ENCODE measurements at places on chromosomes 5 and 9.

GRCh38 chr9:121300283-121301119, 32.5 kb downstream of the GSN start:
- no peak for DNase-seq

GRCh38 chr5:127705120-127705892, 2.1 kb downstream of the CCDC192 start:
- peak; percentile 87 for DNase-seq

DNA sequence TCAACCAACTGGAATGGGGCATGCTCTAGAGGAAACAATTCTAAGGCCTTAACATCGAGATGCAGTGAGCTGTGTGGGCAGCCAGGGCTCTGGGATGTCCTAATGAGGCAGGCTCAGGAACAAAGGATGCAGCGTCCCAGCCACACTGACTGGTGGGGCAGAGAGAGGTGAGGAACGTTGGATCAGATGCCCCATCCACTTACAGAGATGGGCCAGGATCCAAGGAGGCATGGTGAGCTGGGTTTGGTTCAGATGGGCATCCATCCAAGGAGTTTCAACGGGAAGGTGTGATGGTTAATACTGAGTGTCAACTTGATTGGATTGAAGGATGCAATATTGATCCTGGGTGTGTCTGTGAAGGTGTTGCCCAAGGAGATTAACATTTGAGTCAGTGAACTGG, 15.5 kb upstream of the MARCHF6 start:
- no peak for DNase-seq

GRCh38 chr9:35664531-35665470, at the start of gene ARHGEF39:
TSS of gene ARHGEF39 (minus strand) at chr9:35665195. CDS start at chr9:35665169, 26 bp downstream.
- DNase-seq, result peak; percentile 66

DNA sequence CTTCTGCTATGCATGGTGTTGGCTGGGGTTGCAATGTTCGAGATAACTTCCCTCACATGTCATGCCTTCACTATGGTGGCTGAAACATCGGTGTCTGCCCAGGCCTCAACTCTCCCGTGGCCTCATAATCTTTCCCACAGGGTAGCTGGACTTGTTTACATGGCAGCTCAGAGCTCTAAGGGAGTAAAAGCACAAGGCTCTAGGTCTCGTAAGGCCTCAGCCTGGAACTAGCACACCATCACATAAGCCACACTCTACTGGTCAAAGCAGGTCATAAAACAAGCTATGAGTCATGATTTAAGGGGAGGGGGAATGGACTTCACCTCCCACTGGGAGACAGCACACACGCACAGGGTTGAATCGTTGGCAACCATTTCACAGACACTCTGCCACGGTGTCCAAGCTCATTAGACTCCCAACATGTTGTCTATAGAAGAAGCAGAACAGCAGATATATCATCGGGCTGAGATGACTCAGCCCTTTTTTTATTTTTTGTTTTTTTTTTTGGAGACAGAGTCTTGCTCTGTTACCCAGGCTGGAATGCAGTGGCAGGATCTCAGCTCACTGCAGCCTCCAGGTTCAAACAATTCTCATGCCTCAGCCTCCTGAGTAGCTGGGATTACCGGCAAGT, 66.8 kb upstream of the IL17B start:
- DNase-seq, result peak; percentile 89

- no peak for DNase-seq
Observed at GRCh38 chr5:164934039-164934438, 1428.6 kb downstream of the MAT2B start.

DNA sequence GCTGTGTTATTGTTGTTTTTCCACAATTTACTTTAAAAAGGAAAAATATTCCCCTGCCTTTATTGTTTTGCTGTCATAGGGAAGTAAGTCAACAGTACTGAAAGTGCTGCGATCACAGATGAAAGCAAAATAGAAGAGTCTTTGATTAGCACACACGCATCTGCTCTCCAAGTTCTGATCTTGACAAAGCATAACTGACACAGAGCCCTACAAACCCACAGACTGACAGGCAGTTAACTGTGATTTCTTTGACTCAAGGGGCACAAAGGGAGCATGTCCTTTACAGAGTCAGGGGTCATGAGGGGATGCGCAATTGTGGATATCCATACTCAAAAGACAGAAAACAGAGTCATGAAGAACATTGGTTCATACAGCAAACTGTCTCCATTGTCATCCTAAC, 123.7 kb downstream of the SNCAIP start:
- no peak for DNase-seq

- no peak for DNase-seq
Observed at GRCh38 chr9:83526211-83526610, 12.0 kb downstream of the FRMD3 start.

DNA sequence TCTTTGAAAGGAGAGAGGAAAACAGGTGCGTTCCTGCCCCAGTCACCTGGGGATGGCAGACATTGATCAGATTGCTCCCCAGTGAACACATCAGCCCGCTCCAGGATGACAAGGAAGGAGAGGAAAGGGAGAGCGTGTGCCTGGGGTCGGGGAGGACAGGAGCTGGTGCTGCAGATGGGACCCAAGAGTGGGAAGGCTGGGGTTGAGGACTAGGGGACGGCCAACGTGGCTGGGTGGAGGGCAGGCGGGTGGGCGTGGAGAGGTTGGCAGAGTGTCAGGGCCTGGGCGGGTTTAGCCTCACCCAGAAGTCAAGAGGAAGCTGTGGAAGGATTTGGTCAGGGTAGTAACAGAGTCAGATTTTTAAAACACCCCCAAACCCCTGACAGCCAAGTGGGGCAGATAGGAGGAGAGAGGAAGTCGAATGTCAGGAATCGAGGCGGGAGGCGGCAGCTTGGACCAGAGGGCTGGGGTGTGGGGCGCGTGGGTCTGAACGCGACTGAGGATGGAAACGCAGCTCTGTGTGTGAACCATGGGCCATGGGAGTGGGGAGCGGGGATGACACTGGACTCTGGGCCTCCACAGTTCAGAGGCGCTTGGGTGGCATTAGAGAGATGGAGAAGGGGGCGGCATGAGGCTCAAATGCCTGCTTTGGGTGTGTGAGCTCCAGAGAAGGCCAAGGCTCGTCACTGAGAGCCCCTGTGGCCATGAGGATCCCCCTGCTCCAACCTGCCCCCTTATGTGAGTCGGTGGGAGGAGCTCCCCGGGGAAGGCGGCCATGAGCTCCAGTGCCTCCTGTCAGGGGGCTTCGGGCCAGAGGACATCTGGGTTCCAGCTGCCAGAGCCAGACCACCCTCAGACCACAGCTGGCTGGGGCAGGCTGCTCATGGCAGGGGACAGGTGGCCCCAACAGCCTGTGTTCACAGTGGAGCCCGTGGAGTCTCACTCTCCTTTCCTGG, 24.6 kb downstream of the LAMC3 start:
- DNase-seq, result no peak

- DNase-seq, result no peak
Observed at GRCh38 chr5:139384591-139385051, 1.5 kb upstream of the SLC23A1 start.

DNA sequence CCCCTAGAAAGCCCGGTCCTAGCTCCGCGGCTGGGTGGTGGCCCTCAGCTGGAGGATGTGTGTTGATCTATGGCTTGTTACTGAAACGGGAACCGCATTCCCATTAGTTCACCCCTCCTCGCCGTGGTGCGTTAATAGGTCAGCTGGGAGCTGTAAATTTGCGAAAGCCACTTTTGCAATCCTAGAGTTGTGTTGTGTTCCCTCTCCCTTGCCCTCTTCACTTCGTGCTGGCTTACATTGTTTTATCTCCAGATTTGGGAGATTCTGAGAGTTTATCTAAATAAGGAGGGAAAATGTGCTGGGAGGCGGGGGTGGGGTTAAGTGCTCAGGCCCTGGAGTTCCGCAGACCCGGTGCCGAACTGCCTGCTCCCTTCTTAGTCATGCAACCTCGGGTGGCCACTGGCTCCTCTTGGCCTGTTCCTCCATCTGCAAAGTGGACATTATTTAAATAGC, 62.8 kb downstream of the HMCN2 start:
- DNase-seq, result peak; percentile 31

DNA sequence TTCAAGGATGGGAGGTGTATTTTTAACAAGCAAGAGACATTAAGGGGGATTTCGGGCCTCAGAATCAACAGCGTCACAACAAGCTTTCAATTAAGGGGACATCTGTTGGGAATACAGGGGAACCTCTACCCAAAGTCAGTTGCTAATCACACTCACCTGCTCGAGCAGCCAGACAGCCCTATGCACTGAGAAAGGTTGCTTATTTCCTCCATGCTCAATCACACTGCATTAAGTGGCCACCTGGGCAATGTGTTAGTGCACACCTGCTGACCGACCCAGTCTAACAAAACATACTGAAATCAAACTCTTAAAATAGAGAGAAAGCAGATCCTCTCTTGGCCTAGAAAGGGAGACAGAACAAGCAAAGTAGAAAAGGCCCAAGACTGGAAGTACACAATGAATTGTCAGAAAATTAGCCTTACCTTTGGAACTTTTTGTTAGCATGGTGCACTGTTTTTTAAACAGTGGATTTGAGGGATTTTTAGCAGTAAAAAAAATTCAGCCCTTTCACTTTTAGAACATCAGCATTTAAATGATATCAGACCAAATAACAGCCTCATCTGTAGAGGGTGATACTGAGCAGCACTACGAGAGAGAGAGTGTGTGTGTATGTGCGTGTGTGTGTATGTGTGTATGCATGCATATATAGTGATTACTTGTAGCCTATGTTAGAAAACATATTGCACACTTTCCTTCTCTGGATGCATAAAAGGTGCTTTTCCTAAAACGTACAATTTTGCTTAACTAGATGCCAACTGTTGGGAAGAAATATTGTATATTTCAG, 1118.6 kb upstream of the DMAC1 start:
- DNase-seq, result no peak

DNA sequence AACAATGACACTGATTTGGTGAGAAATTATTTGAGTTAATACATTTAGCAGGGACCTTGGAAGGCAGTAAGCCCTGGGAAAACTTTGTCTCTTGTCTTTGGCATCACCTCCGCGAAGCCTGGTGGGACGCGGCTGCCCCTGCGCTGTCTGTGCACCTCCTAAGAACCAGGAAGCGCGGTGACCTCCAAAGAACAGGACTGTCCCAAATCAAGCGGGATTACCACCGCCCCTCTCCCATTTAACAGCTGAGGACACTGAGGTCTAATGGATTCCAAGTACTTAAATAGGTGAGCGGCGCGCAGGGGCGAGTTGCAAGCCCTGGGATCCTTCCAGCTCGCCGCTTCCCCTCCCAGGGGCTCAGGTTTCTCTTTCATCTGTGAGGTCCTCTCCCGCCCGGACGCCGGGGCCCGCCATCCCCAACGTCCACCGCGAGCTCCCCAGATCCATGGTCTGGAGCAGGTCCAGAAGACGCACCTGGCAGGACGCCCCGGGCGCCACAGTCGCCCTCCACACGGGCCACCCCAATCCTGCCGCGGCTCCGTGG, 432 bp downstream of the STARD4 start:
- DNase-seq, result peak; percentile 59

DNA sequence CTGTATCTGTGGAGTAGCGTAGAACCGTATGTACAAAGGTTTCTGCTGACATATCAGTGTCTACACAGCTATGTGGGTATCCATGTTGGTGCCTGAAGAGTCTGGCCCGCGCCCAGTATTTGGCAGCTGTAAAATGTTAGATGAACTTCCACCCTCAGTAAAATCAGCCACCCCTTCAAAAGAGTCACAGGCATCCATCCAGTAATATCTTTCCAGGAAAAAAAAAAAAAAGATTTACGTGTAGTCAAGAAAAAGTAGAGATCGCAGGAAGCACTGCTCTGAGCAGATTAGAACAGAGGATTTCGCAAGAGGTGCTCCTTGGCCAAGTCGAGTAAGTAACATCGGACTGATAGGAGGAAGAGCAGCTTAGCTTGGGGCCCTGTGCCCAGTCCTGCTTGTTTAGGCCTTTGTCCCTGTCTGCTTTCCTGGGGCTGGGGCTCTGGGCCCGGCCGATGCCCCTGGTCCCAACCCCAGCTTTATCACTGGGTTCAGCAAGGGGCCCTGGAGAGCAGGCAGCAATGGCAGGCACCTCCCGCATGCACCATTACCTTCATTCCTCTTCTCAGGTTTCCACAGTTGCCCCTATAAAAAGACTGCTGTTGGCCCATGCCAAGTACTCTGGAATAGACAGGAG, 21.2 kb downstream of the DAPK1 start:
- peak; percentile 87 for DNase-seq

GRCh38 chr9:133948561-133949485, 43.3 kb downstream of the VAV2 start:
- DNase-seq, result no peak

- DNase-seq, result peak; percentile 14
Observed at GRCh38 chr9:109498195-109499092, at the start of gene PTPN3. TSS of gene PTPN3 (minus strand) at chr9:109498307. CDS start at chr9:109463434, 34,873 bp downstream.

DNA sequence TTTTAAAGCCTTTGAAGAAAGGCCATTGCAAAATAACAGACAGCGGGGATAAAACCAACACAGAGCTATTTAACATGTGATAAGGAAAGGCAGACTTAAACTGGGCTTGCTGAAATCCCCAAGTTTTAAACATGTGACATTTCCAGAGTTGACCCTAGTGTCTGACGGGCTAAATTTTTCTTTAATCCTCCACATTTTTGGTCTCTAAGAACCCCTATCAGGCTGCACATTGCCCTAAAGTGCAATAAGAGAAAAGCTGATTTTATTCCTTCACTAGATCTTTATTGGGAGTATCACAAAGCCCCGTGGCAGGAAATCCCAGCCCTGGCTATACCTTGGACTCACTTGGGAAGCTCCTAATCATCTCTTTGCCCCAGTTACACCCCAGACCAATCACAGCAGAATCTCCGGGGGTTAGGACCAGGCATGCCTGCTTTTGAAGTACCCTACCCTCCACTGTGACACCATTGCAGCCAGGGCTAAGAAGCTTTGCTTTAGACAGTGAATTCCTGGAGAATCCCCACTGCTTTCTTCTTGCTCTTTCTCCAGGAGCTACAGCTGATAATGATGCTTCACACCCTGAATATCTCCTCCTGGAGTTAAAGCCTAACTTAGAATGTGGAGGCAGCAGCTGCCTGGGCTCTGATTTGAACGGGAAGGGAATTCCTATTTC, 20.1 kb upstream of the COL15A1 start:
- DNase-seq, result no peak

DNA sequence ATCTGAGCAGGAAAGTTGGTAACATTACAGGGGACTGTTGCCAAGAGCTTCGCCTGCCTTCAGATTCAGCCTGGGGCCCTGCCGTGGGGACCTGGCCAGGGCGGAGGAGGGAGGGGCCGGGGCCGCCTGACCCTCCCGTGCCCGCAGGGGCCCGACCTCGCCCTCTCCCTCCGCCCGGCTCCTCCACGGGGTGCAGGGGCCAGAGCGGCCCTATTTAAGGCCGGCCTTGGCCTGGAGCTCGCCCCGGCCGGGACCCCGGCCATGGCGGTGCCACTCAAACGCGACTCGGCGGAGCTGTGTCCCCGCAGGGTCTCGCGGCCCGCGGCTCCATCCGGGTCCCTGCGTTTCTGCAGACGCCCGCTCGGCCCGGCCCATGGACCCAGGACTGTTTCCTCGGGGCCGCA, 757 bp downstream of the TMEM250 start:
- DNase-seq, result no peak

- peak; percentile 41 for DNase-seq
Observed at GRCh38 chr5:107372723-107373450, 297.9 kb downstream of the EFNA5 start.

Data from iris pigment epithelial cell (primary cell).